ENCODE measurements at places on chromosomes 2 and 18.

DNA sequence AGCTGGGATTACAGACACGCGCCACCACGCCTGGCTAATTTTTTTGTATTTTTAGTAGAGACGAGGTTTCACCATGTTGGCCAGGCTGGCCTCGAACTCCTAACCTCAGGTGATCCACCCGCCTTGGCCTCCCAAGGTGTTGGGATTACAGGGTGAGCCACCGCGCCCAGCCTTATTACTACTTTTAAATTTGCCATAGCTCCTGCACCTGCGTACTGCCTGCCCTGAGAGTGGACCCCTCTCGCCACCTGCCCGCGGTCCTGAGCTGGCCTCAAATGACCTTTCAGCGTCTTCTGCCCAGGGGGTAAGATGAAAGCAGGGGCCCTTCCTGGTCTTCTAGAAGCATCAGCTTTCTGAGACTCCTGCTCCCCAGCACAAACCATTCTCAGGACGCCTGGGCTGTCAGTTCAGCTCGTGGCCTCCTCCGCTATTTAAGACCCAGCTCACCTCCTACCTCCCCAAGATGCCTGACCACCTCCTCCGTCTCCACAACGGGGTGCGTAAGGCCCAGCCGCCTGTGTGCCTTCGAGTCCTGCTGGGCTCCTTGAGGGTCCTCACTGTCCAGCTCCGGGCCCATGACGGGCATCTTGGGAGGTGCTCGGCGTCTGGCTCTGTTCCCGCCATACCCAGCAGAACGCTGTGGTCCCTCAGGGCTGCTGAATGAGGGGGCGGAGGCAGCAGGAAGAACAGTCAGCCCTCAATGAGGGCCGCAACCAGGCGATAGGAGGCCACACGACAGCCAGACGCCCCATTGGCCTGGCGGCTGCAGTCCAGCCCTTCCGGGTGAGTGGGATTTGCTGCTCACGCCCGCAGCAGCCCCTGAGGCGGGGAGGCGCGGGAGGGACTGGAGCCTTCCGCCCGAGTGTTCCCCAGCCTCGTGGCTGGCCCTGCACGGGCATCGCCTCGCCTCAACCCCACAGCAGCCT lies 266.6 kb downstream of the TFCP2L1 start:
- DNase-seq: no peak

- no peak for DNase-seq
Measured at GRCh38 chr18:8899000-8899399, 193.6 kb downstream of the MTCL1 start.

- DNase-seq: no peak
Measured at GRCh38 chr2:150141226-150142001, 346.1 kb downstream of the RND3 start.

DNA sequence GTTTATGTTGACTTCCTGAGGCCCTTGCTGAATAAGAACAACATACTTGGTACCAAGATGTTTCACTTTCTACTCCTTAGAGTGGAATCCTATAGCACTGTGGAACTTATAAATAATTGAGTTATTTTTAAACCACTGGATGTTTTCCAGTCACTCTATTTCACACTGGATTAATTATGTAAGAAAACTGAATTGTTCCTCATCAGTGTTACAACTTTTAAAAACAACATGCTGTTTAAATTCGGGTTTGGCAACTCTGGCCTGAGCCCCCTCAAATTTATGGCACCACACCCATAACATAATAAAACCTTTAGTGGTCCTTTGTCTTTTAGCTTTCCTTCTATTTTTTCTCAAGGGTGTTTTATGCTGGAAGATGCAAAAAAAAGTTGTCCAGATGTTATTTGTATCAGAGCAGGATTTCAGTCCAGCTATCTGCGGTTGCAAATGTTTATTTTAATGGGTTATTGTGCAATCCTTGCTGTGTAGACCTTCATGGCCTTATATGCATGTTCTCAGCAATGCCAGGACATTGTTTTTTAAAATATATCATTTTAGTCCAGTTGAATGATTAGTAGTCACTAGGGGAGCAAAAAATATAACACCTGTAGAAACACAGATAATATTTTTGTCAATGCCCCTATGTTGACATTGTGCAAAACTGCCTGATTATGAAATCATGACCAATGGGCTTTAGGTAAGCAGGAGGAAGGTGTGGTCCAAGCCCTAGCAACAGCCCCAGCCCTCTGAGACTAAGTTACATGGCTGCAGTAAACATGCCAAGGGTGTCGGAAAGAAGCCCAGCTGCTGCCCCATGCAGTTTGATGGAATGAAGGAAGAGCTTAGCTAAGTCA lies 638.0 kb upstream of the ZEB2 start:
- DNase-seq: no peak

DNA sequence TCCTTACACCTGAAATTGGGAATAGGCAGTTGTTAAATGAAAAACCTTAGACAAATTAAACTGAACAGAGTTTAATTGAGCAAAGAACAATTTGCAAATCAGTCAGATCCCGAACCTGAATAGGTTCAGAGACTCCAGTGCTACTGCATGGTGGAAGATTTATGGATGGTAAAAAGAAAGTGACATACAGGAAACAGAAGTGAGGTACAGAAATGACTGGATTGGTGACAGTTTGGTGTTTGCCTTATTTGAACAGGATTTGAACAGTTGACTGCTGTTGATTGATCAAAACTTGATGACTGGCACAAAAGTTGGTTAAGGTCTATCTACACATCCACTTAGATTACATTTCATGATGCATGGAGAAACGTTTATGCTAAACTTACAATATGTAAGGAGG lies 248.8 kb downstream of the HNMT start:
- no peak for DNase-seq

Data from GM13977 (cell line).